Upper lobe of right lung (tissue), 1 donor: ENCODE measurements at places on chromosomes 13 and 19. TPM values are rescaled to one million over a fixed set of nuclear protein-coding genes. Genes with fewer than 3 reads are reported as not detected.

- no peak for DNase-seq
Observed at GRCh38 chr13:25143706-25144105, 28.4 kb downstream of the AMER2 start.

DNA sequence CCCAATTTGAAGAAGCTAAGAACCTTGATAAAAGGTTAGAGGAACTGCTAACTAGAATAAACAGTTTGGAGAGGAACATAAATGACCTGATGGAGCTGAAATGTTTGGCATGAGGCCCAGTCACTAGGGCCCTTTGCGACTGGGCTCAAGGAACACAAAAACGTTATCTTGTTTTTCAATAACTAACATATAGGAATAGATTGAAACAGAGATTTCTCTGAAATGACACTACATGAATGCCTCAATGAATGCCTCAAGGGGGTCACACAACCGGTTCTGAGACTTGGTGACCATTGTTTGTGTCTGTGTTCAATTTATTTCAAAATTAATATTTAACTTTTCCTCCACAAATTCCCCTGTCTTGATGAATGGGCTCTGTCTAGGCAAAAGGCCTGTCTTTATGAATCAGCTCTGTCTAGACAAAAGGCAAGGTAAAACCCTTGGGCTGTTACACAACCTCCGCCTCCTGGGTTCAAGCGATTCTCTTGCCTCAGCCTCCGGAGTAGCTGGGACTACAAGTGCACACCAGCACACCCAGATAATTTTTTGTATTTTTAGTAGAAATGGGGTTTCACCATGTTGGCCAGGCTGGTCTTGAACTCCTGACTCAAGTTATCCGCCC is 932 bp upstream of the ZNF486 start:
- no peak for DNase-seq

C1QTNF9B gene
- not detected for total RNA-seq

DNA sequence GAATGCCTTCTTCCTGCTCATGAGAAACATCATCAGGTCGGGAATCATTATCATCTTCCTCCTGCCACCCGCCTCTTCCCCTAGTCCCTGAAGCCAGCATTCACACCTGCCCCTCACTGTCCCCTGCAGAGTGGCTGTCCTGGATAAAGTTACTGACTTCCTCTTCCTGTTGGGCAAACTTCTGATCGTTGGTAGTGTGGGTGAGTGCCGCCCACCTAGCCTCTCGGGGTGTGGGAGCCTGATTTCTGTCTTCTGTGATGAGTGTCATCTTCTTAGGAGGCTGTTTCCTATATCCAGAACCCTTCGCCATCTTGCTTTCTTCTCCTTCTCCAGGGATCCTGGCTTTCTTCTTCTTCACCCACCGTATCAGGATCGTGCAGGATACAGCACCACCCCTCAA is 12.5 kb downstream of the SLC44A2 start:
- no peak for DNase-seq

PSG7 gene
- not detected for total RNA-seq

DNA sequence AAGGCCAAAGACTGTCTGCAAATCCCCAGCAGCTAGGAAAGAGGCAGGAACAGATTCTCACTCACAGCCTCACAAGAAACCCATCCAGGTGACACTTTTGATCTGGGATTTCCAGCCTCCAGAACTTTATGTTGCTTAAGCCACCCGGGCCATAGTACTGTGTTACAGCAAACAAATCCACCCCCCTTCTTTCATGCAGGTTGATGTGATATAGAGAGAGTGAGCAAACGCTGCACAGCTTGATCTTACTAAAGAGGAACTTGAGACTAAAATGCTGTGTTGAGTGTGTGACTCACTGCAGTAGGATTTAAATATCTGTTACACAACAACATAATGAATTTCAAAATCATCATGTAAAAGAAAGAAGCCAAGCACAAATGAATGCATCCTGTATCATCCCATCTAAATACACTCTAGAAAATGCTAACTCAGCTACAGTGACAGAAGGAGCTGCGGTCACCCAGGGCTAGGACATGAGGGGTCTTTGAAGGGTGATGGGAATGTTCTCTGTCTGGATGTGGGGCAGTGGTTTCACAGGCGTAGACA is 32.2 kb downstream of the RCBTB2 start:
- no peak for DNase-seq

GRCh38 chr19:49574206-49574755 is 6.1 kb downstream of the NOSIP start:
- no peak for DNase-seq

FFAR2 gene
- 2.6 TPM for total RNA-seq

GRCh38 chr13:72541674-72542073 is 185.8 kb downstream of the MZT1 start:
- DNase-seq: no peak

DNA sequence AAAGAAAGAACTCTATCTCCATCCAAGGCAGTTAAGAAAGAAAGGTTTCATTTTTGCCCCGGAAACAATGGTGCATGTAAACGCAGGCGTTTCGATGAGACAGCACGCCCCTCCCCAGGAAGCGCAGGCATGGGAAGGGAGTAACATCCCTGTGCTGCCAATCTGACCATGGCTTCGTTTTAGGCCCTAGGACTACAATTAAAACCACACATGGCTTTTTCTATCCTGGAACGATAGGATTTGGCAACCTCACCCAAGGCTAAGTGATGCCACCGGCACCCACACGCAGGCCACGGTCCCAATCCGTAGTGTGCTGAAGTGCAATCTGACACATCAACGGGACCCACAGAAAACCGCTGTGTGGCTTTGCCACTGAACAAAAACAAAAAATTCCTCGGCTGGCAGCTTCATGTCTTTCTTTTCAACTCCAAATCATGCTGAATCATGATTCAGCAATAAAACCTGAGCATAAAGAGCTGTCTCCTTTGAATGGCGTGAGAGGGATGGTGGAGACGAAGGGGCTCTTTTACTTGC is 24.2 kb downstream of the RANBP3 start:
- DNase-seq: no peak
